ENCODE measurements at places on chromosomes 2 and 18.

GRCh38 chr2:227748079-227748478, 2.4 kb downstream of the SCYGR8 start:
- DNase-seq: no peak

DNA sequence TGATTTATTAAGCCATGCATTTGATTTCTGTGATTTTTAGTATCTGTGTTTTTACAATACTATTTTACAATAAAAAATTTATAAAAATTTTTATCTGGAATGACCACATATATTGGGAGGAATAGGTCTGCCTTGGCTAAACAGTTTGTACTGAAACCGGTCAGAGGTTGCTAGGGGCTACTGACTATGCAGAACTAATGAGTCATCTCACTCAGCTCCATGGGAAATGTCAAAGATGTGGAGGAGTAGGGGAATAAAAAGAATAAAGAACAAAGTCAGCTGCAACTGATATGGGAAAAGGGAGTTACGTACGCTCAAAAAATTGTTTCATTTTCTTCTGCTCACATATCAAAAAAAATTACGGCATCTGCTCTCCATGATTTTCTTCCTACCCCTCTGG, 8.6 kb upstream of the TMEM163 start:
- DNase-seq: peak; percentile 33

GRCh38 chr2:109199790-109200189, 70.8 kb downstream of the SH3RF3 start:
- no peak for DNase-seq

GRCh38 chr2:226715347-226715990, 84.2 kb downstream of the IRS1 start:
- DNase-seq: no peak

- peak; percentile 31 for DNase-seq
Observed at GRCh38 chr2:41782306-41783158, 265.3 kb upstream of the PKDCC start.

GRCh38 chr2:223772363-223772762, 65.0 kb downstream of the AP1S3 start:
- no peak for DNase-seq

- DNase-seq: no peak
Observed at GRCh38 chr2:241009191-241009590, 10.8 kb downstream of the SNED1 start.

DNA sequence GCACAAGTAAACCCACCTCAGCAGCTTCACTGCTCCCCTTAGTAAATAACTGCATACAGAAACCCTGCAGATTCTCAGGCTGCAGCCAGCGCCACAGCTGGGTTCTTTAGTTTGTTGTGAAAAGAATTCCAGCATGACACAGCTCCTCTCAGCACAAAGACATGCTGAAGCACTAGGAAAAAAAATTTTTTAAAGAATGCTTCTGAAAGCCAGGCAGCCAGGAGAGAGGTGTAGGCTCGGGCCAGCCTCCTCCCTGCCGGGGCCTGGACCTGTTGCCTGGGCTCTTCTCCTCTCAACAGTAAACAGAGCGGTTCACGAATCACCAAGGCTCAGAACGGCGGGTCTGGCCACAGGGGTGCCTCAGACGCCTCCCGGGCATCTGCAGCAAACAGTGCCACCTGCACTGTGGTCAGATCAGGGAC, 95.7 kb upstream of the POU3F3 start:
- DNase-seq: no peak

DNA sequence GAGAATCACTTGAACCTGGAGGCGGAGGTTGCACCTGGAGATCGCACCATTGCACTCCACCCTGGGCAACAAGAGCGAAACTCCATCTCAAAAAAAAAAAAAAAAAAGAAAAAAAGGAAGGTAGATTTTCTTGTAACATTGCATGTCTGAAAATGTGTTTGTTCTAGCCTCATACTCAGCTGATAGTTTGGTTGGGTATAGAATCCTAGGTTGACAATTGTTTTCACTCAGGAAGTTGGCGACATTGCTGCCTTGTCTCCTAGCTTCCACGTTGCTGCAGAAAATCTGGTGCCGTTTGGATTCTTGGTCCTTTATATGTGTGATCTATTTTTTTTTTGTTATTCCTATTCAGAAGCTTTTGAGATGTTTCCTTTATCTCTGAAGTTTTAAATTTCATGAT, 4.7 kb downstream of the ING5 start:
- no peak for DNase-seq

GRCh38 chr18:35915056-35915455, 57.4 kb upstream of the RMP24 start:
- DNase-seq: no peak

DNA sequence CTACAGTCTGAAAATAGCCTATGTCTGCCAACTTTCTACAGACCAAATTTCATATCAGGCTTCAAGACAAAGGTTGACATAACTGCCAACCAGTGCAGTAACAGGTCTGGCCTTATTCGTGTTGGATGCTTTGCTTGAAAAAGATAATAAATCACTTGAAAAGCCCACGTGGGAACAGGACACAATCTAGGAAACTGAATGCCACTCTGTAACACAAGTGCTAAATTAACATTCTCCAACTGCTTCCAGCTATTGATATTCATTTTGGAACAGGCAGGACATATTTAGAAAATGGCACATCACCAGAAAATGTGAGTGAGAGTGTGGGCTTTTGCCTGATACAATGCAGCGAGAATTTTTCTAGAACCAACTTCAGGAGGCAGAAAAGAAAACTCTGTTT, 165.9 kb upstream of the CCDC150 start:
- no peak for DNase-seq

DNA sequence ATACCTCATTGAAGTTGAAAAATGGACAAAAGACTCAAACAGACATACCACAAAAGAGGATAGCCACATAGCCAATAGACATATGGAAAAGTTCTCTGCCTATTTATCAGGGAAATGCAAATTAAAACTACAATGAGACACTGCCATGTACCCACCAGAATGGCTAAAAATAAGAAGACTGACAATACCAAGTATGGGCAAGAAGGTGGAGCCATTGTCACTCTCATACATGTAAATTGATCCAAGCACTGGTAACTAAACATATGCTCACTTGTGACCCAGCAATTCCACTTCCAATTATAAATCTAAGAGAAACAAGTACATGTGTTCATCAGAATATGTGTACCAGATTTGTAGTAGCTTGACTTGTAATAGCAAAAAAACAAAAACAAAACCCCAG, 4.6 kb downstream of the LOXHD1 start:
- DNase-seq: no peak

- no peak for DNase-seq
Observed at GRCh38 chr2:39266139-39266805, 22.5 kb upstream of the CDKL4 start.

GRCh38 chr18:6778459-6779247, 49.1 kb downstream of the ARHGAP28 start:
- DNase-seq: no peak

- DNase-seq: peak; percentile 73
Observed at GRCh38 chr2:113370478-113371091, 66.9 kb upstream of the ZNG1B start.

- DNase-seq: no peak
Observed at GRCh38 chr2:15253835-15254286, 307.3 kb downstream of the NBAS start.

- no peak for DNase-seq
Observed at GRCh38 chr2:47641366-47641765, 141.6 kb upstream of the MSH6 start.

DNA sequence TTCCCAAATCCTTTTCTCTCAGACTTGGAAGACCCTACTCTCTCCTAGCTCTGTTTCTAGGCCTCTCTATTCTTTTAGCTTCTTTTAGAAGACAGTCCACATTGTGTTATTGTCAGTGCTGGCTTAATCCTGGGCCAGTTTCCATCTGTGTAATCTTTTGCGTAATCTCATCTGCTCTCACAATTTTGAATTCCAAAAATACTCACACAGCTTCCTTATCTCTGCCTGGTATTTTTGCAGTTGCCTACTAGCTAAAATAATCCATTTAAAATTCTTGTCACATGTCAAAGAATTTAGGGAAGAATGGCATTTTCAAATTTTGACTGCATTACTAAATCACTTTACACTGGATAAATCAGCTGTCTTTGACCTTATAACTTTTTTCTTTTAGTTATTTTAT, 200.6 kb upstream of the MEX3C start:
- no peak for DNase-seq

DNA sequence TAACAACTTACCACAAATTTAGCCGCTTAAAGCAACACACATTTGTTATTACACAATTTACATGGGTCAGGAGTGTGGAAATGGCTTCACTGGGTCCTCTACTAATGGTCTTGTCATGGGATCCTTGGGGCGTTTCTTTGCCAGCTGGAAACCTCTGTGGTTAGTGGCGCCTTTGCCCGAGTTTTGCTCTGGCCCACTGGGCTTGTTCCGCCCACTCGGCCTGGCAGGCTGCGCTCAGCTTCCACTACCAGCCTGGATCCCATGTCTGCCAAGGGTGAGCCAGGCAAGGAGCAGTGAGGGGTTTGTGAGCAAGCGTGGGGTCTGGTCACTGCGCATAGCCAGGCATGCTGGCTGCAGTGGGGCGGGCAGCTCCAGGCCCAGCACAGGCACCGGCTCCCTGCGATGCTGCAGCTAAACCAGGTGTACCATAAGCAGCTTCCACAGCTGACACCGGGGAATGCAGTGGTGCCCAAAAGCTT, 16.2 kb upstream of the MBD2 start:
- no peak for DNase-seq

GRCh38 chr18:56284319-56284718, 354.1 kb downstream of the TXNL1 start:
- no peak for DNase-seq

DNA sequence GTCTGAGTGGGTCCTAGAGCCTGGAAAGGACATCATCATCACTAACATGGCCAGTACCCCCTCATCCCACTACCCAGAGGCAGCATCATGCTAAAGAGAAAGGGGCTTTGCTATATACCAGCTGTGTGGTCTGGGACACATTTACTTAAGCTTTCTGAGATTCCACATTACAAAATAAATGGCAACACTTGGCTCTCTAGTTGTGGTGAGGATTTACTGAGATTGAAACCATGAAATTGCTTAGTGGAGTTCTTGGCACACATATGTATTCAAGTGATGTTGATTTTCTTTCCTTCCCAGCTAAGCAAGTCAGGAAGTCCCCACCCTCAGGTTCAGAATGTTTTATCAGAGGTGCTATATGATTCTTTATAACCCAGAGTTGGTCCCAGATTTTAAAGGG, 362.0 kb downstream of the CLIP4 start:
- no peak for DNase-seq
